Fibroblast of skin of left biceps (primary cell): ENCODE measurements at places on chromosomes 11 and 22.
A peak's percentile ranks its signal among the peaks of the same experiment; 100 is the strongest.

- no peak for DNase-seq
Measured at GRCh38 chr11:34300926-34301295, 56.9 kb downstream of the ABTB2 start.

GRCh38 chr11:112997857-112998466 lies 36.7 kb downstream of the NCAM1 start:
- no peak for DNase-seq

- no peak for DNase-seq
Measured at GRCh38 chr11:113457784-113458183, 17.4 kb downstream of the DRD2 start.

DNA sequence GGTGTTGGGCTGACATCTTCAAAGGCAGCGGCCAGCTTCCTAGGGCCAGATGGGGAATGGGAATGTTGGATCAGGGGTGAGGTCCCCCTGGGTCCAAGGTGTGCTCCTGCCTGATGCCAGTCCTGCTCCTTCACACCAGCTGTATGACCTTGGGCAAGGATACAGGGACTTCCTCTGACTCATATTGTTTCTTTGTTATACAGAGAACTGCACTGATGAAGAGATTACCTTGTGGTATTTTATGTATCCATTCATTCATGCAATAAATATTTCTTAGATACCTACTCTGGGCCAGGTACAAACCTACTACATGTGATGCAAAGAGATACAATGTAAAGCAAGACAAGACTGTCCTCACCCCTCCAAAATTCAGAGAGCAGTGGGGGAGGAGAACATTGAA lies 3.9 kb upstream of the OPCML start:
- DNase-seq, result no peak

DNA sequence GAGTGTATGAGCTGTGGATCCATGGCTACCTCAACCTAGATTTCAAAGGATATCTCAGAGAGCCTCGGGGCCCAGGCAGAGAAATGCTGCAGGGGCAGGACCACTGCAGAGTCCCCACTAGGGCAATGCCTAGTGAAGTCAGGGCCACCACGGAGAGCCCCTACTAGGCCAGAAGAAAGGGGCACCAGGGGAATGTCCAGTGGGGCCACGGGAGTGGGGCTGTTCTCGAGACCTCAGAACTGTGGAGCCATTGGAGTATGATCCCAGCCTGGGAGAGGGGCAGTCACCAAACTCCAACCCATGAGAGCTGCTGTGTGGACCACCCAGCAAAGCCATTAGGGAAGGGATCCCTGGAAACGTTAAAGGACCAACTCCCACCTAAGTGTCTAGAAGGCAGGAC lies 24.5 kb downstream of the RTL6 start:
- DNase-seq, result no peak

GRCh38 chr11:12117200-12117599 lies 6.8 kb downstream of the MICAL2 start:
- DNase-seq, result no peak

DNA sequence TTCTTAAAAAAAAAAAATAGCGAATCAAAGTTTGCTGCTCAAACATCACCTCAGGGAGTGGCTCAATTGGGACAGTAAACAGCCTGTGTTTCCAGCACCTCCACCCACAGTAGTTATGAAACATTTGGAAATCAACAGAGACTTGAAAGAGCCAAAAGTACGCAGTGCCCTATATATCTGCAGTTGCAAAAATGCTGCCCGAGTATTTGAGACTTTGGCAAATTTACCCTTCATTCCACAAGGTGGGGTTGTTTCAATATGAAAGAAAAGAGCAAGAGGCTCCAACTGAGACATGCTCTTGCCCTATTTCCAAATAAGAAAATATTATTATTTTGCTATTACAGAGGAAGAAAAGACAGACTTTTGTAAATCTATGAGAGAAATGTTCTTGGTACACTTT lies 851.1 kb upstream of the RAG2 start:
- peak; percentile 45 for DNase-seq

DNA sequence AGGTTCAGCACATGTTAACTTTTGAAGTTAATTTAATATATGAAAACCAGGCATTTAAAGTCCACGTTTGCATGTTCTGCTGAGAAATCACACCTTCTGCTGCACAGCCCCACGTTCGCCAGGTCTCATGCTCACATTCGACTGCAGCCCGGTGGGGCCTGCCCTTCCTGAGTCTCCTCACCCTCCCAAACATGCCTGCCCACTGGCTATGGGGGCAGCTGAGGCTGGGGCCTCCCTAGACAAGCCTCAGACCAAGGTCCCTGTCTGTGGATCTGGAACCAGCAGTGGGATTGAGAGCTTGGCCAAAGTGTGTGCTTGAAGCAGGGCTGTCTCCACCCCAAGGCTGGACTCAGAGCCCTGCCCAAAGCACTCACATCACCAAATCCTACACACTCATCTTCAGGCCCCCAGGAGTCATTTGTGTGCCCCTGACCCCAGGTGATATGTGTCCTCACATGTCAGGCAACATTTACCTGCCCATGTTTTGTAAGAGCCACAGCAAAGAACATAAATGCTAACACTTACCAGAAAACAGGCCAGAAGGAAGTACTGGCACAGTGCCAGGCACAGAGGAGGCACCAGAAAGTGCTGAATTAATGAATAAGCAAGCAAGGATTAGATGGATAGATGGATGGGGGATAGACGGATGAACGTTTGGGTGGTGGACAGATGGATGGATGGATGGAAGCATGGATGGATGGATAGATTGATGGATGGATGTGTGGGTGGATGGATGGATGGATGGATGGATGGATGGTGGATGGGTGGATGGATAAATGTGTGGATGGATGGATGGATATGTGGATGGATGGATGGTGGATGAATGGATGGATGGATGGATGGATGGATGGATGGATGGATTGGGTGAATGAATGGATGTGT lies 9.4 kb upstream of the FADD start:
- DNase-seq, result no peak

GRCh38 chr11:42812361-42812760 lies 499.4 kb upstream of the API5 start:
- DNase-seq, result no peak

DNA sequence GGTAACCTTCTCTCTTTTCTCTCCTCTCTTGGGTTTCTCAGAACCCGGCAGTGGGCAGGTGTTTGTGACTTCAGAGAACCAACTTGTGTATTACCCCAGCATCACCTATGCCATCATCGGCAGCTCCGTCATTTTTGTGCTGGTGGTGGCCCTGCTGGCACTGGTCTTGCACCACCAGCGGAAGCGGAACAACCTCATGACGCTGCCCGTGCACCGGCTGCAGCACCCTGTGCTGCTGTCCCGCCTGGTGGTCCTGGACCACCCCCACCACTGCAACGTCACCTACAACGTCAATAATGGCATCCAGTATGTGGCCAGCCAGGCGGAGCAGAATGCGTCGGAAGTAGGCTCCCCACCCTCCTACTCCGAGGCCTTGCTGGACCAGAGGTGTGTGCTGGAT lies 62.2 kb downstream of the COMMD9 start:
- no peak for DNase-seq

DNA sequence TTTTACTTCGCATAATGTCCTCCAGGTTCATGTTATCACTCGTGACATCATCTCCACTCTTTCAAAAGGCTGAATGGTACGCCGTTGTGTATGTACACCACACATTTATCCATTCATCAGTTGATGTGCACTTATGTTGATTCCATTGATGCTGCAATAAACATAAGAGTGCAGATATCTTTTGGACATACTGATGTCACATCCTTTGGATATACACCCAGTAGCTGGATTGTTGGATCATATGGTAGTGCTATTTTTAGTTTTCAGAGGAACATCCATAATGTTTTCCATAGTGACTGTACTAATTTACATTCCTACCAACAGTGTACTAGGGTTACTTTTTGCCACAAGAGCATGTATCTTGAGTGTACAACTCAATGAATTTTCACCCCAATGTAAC lies 25.0 kb upstream of the NELL1 start:
- no peak for DNase-seq

DNA sequence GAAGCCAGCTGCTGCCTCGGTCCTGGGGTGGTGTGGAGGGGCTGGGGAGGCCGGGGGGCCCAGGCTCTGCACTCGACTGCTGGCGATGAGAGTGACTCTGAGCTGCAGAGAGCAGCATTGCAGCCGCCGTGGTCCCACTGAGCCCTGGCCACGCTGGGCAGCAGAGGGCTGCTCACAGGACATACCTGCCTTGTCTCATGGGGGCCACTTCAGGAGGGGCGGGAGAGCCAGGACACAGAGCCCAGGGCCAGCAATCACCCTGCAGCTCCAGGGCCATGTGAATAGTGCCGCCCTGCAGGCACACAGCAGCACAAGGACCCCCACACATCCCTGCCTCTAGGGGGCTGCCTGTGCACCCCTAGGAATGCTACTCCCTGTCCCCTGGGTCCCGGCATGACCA lies 147.0 kb downstream of the CRYBB2 start:
- peak; percentile 3 for DNase-seq
